ENCODE measurements at places on chromosomes 5 and 9. TPM values are rescaled to one million over a fixed set of nuclear protein-coding genes. Genes with fewer than 3 reads are reported as not detected.
A peak's percentile ranks its signal among the peaks of the same experiment; 100 is the strongest.

GRCh38 chr5:145554399-145554798 lies 280.7 kb downstream of the PRELID2 start:
- no peak for DNase-seq

- no peak for DNase-seq
Observed at GRCh38 chr5:139079991-139080610, 118.1 kb downstream of the SIL1 start.

GRCh38 chr9:81575956-81576355 lies 113.4 kb downstream of the TLE1 start:
- DNase-seq, result no peak

TAF1L gene
- not detected for total RNA-seq

TNFSF15 gene
- total RNA-seq, result not detected

GRCh38 chr9:37908698-37909186 lies 4.8 kb upstream of the SLC25A51 start:
- DNase-seq, result peak; percentile 61

BARHL1 gene
- not detected for total RNA-seq

CARTPT gene
- not detected for total RNA-seq

KCNV2 gene
- not detected for total RNA-seq

GPR151 gene
- total RNA-seq, result not detected

Measured in right atrium auricular region (tissue), 2 donors.